ENCODE measurements at places on chromosomes 12 and 14.

- DNase-seq = peak; percentile 33
Observed at GRCh38 chr12:49784756-49785409, 43.3 kb downstream of the NCKAP5L start.

DNA sequence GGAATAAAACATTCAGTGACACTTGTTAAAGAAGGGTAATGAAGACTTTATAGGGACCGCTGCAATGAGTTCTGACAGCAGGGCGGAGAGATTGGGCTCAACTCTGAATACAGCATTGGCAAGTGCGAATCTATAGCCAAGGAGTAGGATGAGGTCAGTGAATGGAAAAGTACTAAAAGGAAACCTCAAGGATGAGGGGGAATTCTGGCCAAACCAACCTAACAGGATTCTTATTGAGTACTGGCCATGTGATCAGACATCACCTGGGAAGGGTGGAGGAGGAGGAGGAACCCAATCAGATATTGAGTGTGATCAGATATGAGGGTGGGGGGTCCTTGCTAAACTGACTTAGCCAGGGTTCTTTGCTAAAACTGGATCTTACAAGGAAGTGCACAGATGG lies 31.0 kb downstream of the DRAM1 start:
- DNase-seq = no peak

GRCh38 chr14:52304248-52304904 lies 9.7 kb upstream of the PTGER2 start:
- DNase-seq = no peak

DNA sequence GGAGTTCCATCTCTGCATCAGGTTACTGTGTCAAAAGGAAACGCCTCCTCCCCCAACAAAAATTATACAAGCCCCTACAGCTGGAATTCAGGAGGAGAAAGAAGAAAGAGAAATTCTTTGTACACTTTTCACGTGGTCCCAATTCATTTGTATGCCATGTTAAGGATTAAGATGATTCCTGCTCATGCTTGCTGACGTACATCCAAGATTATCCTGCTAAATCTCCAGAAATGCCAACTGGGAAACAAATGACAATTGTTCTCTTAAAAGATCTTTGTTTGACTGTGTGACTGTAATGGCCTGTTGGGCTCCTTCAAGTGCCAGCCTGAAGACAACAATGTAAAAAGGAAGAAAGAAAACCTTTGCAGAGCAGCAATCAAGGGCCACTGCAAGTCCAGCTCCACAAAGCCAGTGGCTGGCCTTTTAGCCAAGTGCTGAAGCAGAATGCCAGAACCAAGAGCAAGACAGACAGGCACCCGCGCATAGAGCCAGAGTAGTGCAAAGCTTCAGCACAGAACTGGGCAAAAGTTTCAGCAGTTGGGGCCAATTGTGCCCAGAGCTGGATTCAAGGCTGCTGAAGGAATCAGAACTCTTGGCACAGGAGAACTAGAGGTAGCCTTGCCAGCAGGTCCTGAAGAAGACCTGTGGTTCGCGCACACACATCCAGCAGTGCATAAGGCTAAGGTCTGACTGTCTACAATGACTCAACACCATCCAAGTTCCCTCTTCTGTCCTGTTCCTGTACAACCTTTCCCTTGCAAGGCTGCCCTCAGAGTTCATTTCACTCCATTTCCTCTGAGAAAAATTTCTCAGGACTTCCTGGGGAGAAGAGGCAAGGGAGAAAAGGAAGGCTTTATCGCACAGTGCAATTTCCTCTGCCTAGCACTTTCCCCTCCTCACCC lies 209.7 kb upstream of the BMP4 start:
- no peak for DNase-seq

GRCh38 chr12:104336115-104336514 lies 32.6 kb downstream of the EID3 start:
- DNase-seq = no peak

- peak; percentile 99 for DNase-seq
Observed at GRCh38 chr12:113214895-113215400, 6.3 kb upstream of the TPCN1 start.

DNA sequence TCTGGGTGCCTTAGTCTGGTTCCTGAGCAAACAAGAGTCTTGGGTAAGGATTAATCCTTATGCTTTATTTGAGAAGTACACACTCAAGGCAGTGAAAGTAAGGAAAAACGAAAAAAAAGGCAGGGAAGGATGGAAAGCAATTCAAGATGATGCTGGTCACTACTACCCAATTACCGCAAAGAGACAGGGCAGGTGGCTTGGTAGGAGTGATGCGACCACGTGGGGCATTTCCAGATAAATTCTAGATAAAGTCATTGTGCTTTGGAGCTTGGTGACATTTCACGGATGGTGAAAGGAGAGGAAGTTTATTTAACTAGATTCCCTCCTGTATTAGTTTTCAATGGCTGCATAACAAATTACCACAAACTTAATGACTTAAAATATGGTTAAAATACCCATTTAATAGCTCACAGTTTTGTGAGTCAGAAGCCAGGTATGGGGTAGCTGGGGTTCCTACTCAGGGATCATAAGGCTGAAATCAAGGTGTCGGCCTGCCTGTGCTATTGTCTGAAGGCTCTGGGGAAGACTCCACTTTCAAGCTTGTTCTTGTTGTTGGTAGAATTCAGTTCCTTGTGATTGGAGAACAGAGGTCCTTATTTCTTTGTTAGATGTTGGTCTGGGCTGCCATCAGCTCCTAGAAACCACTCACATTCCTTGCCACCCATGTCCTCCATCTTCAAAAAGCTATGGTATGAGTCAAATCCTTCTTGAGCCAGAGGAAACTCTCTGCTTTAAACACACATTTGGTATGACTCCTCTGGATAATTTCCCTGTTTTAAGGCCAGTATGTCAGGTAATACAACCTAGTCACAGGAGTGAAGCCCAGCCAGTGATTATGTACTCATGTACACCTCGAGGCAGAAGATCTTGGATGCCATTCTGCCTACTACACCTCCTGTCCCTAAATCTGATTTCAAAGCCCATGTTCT lies 5.6 kb upstream of the HMGA2 start:
- DNase-seq = peak; percentile 61

- no peak for DNase-seq
Observed at GRCh38 chr14:71250791-71251190, 343.5 kb downstream of the PCNX1 start.

DNA sequence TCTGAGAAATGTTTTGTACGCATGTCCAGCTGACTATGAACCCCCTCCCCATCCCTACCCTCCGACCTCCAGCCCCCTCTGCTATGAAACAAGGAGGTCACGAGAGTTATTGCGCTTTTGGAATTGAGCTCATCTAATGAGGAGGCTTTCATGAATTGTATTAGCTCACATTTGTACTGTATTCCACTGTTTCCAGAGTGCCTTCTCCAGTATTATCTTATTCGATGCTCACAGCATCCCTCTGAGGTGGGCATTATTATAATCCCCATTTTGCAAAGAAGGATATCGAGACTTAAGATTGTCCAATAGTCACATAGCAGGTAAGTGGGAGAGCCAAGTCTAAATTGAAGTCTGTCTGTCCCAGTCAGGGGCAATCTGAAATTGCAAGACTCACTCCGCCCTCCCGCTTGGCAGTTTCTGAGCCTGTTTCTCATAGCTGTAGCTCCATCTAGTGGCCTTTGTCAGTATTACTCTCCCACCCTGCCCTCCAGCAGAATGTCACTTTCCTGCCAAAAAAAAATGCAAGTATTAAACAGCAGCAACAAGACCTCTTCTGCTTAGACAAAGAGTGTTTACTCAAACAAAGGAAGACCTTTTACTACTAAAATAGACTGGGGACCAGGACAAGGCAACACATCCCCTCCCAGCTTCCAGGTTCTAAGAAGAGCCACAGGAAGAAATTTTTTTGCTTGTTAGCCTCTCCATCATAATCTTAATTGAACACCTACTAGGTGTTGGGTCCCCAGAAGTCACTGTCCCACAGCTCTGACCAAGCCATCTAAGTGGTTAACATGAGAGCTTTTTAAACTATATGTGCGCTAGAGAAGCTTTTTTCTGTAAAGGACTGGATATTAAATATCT lies 48.6 kb upstream of the TMEM233 start:
- peak; percentile 59 for DNase-seq

DNA sequence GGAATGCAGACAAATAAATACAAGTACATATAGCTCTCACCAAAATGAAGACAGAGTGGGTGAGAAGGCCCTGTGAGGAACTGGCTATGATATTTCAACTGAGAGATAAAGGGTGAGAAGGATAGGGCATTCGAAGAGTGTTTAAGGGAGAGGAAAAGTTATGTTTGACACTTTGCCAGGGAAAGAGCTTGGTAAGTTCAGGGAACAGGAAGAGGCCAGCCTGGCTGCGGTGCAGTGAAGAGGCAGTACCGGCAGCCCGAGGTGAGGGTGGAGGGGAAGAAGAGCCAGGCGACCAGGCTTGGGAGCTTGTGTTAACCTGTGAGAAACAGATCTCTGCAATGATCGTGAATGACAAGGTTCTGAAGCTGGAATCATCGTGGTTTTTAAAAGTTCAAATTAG lies 84.7 kb upstream of the RFX4 start:
- DNase-seq = no peak

DNA sequence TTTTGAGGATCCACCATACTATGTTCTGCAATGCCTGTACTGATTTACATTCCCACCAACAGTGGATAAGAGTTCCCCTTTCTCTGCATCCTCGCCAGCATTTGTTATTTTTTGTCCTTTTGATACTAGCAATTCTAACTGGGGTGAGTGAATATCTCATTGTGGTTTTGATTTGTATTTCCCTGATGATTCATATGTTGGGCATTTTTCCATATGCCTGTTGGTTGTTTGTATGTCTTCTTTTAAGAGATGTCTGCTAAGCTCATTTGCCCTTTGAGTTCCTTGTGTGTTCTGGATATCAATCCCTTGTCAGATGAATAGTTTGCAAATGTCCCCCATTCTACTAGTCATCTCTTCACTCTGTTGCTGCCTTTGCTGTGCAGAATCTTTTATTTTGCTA lies 49.0 kb upstream of the MSRB3 start:
- peak; percentile 83 for DNase-seq

DNA sequence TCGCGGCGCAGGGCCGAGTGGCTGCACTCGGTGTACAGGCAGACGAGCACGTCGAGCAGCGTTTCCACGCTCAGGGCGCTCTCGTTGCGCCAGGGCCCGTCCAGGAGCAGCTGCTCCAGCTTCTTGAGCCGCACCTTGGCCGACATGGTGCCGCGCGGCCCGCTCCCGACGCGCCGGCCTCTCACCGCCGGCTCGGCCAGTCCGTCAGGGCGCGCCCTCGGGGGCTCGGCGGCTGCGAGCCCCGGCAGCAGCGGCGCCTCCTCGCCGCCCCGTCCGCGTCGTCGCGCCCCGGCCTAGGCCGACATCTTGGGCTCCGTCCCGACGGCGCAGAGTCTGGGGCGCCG lies 349 bp downstream of the CDC42BPB start:
- DNase-seq = no peak

- DNase-seq = peak; percentile 61
Observed at GRCh38 chr14:67526676-67527459, 6.2 kb upstream of the PLEKHH1 start.

GRCh38 chr12:56987551-56988053 lies 18.7 kb downstream of the ZBTB39 start:
- peak; percentile 75 for DNase-seq

DNA sequence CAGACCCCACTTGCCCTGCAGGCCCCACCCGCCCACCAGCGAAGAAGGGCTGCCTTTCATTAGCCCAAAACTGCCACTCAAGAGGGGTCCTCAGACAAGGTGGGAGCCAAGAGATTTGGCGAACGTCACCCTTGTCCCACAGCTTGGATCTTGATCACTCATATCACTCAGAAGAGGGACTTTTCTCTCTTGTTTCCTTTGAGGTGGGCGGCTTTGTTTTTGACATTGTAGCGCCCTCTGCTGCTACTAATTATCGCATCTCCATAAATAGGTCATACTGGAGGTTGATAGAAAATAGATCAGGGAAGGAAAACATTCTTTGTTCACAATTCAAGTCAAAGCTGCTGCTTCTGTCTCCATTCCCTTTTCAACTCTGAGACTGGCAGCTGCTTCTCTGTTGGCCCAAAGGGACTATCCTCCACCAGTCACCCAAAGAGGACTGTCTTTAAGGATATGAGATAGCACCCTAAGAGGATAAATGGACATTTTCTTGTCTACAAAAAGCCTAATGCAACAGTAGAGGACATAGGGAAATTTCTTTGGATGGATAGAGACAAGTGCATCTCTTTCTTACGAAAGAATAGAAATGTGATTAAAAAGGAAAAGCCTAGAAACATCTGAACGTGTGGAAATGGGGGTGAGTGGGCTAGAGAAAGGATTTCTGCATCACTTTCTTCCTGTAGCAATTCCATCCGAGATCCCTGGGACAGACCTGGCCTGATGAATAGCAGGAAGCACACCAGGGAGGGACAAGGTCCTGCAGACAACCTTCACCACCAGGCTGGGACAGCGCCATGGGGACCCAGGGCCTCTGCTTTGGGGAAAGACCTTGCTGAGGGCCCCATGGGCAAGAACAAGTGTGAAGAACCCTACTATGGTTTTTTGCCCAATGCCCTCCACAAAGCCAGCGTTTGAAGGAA lies 115.8 kb downstream of the DAD1 start:
- peak; percentile 41 for DNase-seq

DNA sequence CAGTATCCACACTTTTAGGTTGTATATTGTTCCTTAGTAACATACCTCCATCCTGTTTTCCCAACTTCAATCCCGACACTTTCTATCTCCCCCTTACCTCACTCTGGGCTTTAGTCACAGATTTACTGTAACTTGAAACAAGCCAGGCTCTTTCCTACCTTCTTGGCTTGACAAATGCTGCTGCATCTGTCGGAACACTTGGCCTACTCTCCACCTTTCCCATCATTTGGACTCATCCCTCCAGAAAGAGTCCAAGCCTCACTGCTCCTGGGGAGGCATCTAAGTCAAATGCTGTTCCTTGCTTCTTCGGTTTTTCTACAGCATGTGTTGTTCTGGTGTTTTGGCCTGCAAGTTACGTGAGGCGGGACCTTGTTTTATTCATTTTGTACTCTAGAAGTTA lies 142.4 kb downstream of the DACT1 start:
- no peak for DNase-seq

DNA sequence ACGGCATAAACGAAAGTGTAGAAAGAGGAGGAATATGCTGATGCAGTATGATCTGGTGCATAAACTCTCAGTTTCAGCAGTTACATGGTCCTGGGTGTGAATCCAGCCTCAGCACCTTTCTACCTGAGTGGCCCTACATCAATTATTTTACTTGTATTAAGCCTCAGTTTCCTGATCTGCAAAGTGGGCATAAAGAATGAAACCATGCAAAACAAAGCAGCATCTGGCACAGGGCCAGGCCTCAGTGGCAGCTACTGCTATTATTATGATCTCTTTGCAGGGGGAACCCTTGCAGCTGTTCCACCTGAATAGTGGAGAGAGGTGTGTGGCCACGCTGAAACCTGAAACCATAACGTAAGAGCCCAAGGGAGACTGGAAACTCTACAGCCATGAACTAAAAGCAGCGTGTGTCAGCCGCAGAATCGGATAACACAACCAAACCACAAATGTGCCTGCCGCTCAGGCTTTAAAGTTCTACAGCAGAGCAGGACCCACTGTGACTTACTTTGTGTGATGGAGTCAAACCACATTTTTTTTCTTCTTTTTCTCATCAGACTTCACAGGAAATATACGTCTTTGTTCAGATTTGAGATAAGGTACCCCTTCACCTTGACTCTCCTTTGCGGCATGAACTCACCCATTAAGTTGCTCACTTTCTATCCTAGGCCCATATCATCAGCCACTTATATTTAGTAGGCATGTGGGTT lies 29.2 kb upstream of the FOS start:
- no peak for DNase-seq

- DNase-seq = no peak
Observed at GRCh38 chr12:55741931-55742680, 816 bp upstream of the GDF11 start.

Data from EL (cell line).